ENCODE measurements at places on chromosomes 16 and 17.

DNA sequence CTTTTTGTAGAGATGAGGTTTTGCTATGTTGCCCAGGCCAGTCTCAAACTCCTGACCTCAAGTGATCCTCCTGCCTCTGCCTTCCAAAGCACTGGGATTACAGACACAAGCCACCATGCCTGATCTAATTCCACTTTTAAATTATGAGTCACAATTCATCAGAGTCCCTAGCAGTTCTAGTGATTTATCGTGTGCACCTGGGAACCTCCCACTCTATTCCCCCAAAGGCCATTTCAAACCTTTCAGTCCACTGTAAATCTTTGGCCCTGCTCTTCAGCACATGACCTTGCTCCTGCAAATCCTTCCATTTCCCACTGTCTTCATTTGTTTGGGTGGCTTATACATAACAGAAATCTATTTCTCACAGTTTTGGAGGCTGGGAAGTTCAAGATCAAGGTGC is 73.0 kb downstream of the HS3ST2 start:
- DNase-seq = no peak

GRCh38 chr17:57612202-57613071 is 132.7 kb downstream of the CCDC182 start:
- DNase-seq = no peak

DNA sequence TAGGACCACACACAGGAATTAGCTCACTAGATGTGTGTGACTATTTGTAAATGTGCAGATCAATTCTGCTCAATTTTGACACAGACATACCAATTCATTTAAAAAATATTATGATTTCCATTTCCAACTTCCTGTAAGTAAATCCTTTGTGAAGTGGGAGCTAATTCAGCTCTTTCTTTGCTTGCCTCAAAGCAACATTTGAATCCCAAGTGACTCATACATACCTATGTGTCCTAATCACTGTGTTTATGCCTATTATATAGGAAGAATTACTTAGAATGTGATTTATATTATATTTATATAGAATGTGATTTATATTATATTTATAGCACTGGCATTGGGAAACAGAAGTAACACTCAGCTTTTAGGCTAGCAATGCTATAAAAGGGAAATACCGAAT is 195.9 kb upstream of the C17orf78 start:
- no peak for DNase-seq

GRCh38 chr16:49482690-49483089 is 109.1 kb downstream of the C16orf78 start:
- DNase-seq = no peak
